Neural progenitor cell (in vitro differentiated cells): ENCODE measurements at places on chromosomes 12 and 14.
A peak's percentile ranks its signal among the peaks of the same experiment; 100 is the strongest.

DNA sequence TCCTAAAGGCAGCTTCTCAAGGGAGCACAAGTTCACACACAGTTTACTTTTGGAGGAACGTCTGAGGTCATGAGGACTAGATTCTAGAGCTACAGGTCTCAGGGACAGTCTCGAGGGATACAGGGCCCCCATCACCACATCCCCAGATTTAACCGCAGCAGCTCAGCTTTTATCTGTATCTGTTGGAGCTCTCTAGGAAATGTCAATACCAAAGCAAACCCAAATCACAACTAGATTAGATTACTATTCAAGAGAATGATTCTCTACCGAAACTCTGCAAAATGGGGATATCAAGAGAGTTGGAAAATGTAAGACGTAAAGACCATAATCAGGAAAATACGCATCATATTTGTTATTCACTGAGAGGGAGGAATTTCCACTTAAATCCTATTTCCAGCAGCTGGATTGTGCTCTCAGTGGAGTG, 4.0 kb upstream of the MYRFL start:
- DNase-seq = no peak

DNA sequence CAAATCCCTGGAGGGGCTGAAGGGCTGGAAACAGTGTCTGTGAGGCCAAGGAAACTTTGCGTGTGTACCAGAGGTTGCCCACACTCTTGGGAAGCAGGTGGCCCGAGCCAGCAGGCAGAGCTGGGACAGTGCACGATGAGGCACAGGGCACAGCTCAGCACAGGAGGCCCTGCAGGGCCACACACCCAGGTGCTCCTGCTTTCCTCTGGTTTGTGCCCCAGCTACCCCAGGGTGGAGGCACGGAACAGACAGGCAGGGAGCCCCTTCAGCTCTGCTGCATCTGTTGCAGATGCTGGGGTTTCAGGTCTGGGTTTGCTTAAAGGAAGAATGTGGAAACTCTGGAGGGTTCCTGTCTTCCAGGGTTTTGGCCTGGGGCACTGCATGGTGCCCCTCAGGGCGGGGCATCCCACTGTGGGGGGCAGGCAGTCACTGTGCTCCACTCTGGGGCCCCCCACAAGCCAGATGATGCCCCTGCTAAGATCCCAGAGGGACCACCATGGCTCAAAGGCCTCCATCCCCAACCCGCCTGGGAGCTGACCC, 8.6 kb downstream of the TMEM179 start:
- DNase-seq = no peak

DNA sequence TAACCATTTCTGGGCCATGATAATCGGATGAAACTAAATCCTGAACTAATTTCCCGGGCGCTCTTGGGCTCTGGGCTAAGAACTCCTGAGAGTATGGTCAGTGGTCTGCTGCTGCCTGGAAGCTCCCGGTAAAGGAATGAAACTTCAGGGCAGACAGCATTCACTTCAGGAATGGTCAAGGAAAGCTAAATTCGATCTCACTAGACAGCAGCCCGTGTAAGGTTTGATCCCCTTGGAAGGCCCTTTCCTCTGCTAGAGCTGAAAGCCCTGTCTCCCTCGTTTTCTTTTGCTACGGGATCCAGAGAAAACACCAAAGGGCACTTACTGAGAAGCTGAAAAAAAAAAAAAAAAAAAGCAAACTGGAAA, 680 bp downstream of the ASB8 start:
- DNase-seq = no peak

- peak; percentile 88 for DNase-seq
Measured at GRCh38 chr12:131830335-131830913, 2.2 kb downstream of the MMP17 start.

GRCh38 chr14:60722107-60722356, 2.1 kb downstream of the SIX4 start:
- DNase-seq = no peak

DNA sequence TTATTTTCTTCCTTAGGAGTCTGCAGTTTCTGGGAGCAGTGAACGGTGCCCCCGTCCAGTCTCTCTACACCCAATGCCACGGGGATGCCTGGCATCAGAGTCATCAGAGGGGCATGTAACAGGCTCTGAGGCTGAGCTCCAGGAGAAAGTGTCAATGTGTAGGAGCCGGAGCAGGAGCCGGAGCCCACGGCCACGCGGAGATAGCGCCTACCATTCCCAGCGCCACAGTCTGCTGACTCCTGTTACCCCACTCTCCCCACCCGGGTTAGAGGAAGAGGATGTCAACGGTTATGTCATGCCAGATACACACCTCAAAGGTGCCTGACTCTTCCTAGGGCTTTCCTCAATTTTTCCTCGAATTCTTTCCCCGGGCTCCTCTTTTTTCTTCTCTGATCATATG, 3.3 kb upstream of the PA2G4 start:
- no peak for DNase-seq

DNA sequence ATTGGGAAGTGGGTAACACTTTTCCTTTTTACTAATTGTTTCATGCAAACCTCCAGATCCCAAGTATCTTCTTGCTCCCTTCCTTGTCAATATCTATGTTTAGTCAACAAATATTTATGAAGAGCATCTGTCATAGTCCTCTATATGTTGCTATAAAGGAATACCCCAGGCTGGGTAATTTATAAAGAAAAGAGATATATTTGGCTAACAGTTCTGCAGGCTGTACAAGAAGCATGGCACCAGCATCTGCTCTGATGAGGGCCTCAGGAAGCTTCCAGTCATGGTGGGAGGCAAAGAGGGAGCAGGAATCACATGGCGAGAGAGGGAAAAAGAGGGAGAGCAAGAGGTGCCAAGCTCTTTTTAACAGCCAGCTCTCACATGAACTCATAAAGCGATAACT, 4.6 kb downstream of the KIF5A start:
- DNase-seq = no peak

DNA sequence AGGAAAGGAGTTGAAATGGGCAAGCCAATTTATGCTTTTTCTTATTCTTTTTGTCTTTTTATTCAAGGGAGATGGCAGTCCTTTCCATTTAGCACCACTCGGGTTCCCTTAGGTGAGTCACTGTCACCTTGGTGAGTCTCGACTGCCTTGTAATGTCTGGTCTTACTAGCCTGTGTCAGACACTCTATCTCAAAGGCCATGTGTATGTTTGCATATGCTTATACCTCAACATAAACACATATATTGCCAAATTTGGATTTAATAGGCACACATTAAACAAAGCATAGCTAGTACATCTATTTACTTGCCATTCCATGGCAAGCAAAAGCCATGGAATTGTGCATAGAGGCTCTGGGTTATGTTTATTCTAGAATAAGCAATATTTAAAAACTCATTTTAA, 624.9 kb upstream of the FOXG1 start:
- DNase-seq = no peak

DNA sequence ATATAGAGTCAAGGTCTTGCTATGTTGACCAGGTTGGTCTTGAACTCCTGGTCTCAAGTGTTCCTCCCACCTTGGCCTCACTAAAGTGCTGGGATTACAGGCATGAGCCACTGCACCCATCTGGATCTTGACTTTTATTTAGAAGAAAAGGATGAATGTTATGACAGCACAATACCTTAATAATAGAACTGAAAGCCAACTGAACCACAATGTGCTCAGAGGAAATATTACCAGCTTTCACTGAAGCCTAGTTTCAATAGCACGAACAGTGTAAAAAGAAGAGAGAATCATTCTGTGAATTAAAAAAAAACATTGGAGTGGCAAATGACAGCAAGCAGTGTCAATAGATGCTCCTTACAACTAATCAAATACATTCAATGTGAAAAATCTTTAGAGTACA, 239.2 kb upstream of the RMST start:
- no peak for DNase-seq

DNA sequence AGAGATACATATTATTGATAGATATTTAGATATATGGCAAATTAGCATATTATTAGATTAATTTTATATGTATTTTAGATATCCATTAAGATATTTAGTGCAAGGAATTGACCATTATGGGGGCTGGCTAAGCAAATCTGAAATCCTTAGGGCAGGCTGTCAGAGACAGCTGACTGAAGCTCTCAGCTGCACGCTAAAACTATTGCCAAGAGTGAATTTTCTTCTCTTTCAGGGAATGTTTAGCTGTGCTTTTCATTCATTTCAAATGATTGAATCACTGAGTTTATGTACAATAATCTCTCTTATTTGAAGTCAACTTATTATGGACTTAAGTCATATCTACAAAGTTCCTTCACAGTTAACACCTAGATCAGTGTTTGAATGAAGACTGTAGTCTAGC, 566.5 kb downstream of the LRFN5 start:
- DNase-seq = no peak

GRCh38 chr12:9992296-9992695, 6.6 kb downstream of the CLEC1B start:
- DNase-seq = no peak

DNA sequence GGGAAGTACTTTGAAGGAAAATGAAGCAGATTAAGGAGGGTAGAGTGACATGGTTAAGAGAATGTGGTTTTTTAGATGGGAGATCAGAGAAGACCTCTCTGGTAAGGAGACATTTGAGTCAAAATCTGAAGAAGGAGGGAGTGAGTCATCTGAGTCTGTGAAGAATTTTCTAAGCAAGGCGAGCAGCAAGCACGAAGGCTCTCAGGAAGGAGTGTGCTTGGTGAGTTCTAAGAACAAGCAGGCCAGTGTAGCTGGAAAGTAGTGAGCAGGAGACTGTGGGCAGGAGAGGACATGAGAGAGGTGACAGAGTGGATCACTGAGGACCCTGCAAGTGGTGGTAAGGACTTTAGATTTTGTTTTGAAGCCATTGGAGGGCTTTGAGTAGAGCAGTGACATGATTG, 76.3 kb upstream of the FUT8 start:
- no peak for DNase-seq

DNA sequence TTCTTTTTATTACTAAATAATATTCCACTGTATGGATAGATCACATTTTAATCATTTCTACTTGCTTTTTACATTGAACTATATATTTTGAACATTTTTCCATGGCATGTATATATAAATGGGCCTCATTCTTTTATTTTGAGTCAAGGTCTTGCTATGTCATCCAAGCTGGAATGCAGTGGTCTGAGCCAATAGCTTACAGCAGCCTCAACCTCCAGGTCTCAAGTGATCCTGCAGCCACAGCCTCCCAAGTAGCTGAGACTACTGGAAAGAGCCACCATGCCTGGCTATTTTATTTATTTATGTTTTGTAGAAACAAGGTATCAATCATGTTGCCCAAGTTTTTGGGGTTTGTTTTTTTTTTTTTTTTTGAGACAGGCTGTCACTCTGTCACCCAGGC, 7.6 kb downstream of the FCF1 start:
- no peak for DNase-seq

DNA sequence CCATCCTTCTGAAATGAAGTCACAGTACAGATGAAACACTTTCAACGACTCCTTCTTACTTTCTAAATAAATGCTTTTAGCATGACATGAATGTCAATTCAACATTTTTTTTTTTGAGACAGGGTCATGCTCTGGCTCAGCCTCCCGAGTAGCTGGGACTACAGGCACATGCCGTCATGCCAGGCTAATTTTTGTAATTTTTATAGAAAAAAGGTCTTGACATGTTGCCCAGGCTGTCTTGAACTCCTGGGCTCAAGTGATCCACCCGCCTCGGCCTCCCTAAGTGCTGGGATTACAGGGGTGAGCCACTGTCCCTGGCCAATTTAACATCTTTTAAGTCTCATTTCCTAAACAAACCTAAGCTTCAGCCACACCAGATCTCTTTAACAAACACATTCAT, 16.4 kb downstream of the GALNT6 start:
- no peak for DNase-seq

GRCh38 chr12:7035463-7035862, 17.2 kb upstream of the LPCAT3 start:
- no peak for DNase-seq

DNA sequence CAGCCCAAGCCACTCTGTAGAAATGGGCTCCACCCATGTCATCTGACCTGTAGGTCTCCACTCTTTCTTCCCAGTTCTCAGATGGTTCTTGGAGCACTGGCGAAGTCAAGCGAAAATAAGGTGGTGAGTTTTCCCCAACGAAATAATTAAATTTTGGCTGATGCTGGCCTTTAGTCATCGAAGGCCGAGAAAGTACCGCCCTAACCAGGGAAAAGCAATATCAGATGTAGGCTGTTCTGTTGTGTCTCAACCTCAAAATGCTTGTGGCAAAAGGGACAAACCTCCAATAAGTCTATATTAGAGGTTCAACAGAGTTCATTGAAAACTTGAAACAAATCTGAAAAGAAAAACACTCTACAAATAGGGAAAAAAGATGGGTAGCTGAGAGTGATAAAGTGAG, 48.6 kb upstream of the BCAT1 start:
- no peak for DNase-seq

DNA sequence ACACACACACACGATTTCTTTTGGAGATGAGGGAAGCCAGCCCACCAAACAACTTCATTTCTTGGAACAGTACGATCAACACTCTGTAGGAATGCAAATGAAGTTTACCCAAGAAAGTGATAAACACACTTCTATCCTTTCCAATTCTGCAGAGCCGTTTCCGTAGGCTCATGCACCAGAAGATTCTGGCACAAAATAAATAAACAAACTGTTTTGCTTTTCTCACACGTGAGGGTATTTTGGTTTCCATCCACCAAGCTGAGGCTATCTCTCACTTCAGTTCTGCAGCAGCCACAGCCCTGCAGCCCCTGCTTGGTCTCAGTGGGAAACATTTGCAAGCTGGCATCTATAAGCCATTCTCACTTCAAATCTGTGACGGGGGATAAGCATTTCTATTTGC, 15.3 kb upstream of the TSPAN11 start:
- DNase-seq = no peak

DNA sequence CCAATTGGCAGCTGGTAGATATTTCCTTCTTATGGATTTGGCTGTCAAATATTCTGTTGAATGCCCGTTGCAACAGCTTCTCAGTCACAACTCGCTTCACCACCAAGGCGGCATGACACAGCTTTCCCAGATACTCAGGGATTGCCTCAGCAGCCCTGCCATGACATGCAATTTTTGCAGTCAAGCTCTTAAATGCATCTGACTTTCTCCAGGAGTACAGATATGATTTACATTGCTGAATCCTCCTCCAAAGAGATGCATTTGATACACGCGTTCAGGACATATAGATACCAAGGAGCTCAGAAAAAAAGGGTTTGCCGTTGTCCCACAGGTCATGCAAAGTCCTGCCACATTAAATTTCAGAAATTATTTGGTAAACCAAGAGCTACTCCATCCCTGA, 6.5 kb downstream of the KRT5 start:
- no peak for DNase-seq

DNA sequence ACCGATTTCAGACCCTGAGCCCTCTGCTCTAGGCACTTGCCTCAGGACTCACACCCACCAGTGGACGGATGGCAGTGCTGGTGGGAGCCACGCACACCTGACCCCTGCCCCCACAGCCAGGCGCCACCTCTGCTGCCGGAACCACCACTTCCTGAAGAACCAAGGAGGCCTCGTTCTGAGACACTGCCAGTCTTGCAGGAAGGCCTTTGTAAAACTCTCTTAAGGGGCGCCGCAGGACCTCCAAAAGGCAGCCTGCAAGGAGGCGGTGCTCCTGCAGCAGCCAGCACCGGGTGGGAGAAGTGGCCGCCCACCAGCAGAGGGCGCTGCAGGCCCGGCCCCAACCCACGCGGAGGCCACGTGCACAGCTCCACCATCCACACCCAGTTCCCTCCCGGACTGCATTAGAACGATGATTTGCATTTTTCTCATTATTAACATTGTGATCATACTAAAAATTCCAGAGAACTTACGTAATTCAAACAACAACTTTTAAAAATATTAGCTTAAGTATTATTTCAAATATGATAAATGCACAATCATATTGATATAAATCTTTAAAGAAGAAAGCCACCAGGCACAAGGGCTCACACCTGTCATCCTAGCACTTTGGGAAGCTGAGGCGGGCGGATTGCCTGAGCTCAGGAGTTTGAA, 12.8 kb downstream of the STX2 start:
- DNase-seq = peak; percentile 57

GRCh38 chr14:92413379-92413778, 90.4 kb downstream of the SLC24A4 start:
- no peak for DNase-seq
